Left renal cortex interstitium (tissue), 4 donors: ENCODE measurements at places on chromosomes 1 and 21. TPM values are rescaled to one million over a fixed set of nuclear protein-coding genes. Genes with fewer than 3 reads are reported as not detected.

DNA sequence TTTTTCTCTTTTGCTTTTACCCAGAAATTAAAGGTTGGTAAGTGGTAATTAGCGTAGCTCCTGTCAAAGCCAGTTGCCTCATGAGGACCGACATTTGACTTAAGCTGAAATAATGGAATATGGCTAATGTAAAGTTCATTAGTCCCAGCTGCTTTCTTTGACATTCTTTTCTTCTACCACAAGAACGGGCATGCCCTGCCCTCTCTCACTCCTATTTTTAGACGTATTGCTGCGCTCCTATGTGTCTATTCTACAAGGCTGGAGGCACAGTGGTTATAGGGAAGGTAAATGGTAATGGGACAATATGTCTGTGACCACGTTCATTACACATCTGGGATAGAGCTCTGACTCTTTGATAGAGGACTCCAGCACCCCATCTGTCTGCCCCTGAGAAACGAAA, 6.8 kb downstream of the CORT start:
- DNase-seq: no peak

DNA sequence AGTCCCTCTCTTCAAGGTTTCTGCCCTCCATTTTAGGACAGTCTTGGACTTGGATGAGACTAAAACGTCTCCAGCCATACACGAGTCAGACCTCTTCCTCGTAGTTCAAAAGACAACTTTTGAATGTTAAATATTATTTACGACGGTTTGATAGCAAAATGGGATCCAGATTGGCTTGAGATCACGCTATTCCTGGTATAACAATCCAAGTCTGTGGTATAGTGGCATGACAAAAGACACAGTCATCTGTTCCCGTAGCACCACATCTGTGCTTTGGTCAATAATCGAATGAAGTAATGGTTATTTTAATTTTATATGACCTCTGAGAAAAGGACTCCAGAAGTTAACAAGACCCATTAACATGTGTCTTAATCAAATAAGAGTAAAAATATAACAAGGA, 7.0 kb downstream of the PCP4 start:
- DNase-seq: no peak

DNA sequence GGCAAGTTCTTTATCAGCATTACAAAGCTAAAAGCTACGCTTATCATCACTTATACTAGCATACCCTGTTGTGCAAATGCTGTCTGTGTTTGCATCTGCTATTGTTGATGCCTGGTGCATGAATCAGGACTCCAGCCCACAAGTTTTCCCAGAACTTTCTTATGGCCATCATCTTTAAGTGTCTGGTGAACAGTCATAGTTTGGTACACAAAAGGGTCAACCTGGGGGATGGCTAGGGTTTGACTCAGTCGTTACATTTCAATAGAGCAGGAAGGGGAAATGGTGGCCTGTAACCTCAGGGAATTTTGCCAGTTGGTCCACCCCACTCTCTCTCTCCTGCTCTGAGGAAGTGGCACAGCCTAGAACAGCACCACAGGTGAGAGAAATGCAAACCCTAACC, 35.4 kb downstream of the SELL start:
- DNase-seq: no peak

GRCh38 chr1:9437961-9438430, 101.3 kb upstream of the SLC25A33 start:
- DNase-seq: no peak

DNA sequence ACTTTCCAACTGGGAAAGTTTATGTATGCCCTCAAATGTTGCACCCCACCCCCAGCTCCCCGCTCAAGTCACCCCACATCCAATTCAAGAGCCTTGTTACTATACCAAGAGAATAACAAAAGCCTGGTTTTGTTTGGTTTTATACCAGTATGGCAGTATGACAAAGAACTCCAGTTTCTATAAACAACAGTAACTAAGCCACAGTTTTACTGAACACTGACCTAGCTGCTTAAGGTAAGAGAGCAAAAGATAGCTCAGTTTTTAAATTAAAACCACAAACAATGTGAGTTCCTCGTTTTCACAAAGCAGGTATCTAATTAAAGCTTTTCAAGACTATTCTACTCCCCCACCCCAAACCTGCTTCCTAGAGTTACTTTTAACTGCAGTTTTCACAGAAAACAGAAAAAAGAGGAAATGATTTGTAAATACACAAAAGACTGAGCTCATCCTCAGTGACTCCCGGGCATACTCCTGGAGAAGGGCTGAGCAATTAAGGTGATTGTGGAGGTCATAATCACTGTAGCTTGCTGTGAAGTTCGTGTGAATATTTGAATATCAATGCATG, 59.3 kb upstream of the LHX8 start:
- DNase-seq: no peak

Gene CRP
- polyA plus RNA-seq: not detected

Gene RHD
- polyA plus RNA-seq: 1.9 TPM

GRCh38 chr21:30234643-30235042, 18.7 kb upstream of the CLDN8 start:
- DNase-seq: no peak

- no peak for DNase-seq
These were observed 510.3 kb downstream of the SMYD3 start for GRCh38 chr1:245996811-245997210.

GRCh38 chr1:228082918-228083870, 686 bp downstream of the ARF1 start:
- DNase-seq: no peak
